Naive thymus-derived CD4-positive, alpha-beta T cell (primary cell): ENCODE measurements at places on chromosomes 6 and 20. TPM values are rescaled to one million over a fixed set of nuclear protein-coding genes. Genes with fewer than 3 reads are reported as not detected.

The TSHZ2 gene
- 84.5 TPM for total RNA-seq

The MAP7 gene
- total RNA-seq: 0.32 TPM

The CALHM4 gene
- not detected in 2 replicates for total RNA-seq

DNA sequence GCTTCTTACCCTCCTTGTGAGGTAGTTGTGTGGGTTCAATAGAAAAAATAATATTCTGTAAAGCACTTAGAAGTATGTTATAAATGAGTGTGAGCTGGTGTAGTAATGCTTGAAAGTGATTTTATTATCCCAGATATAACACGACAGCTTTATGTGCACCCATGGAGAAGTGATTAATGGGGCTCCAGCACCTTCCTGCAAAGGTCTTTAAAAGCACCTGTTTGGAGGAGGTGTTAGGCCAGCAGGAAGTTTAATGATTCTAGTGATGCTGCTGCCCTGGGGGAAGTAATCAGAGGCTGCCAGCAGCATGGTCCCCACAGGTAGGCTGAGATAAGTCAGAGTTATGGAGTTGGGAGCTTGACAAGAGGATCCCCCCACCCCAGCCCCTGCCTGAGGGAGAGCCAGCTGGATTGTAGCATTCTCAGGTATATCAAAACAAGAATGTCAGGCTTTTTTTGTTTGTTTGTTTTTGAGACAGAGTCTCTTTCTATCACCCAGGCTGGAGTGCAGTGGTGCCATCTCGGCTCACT is 166.3 kb downstream of the PHACTR1 start:
- no peak for DNase-seq
- peaks cover 4% of the 10 kb centered on the region for H3K27me3 ChIP-seq
- no peak overlapping the region for H3K27ac ChIP-seq
- no peak overlapping the region for H3K4me3 ChIP-seq
- H3K4me1 ChIP-seq: no peaks in the 10 kb centered on the region
- no peaks in the 10 kb centered on the region for H3K36me3 ChIP-seq

- H3K4me3 ChIP-seq: no peak overlapping the region
- no peaks in the 10 kb centered on the region for H3K36me3 ChIP-seq
These were observed 3.4 kb upstream of the SLC17A5 start for GRCh38 chr6:73657201-73657600.

- no peak overlapping the region for H3K4me3 ChIP-seq
- no peaks in the 10 kb centered on the region for H3K4me1 ChIP-seq
- no peak for DNase-seq
- H3K27ac ChIP-seq: no peak overlapping the region
These were observed 792.8 kb upstream of the EYS start for GRCh38 chr6:66499851-66500250.

GRCh38 chr6:96394727-96395126 is 126.9 kb upstream of the UFL1 start:
- no peaks in the 10 kb centered on the region for H3K27me3 ChIP-seq
- no peaks in the 10 kb centered on the region for H3K4me1 ChIP-seq

GRCh38 chr6:159722655-159723054 is 4.7 kb upstream of the WTAP start:
- H3K27ac ChIP-seq: no peak overlapping the region
- no peak for DNase-seq
- no peak overlapping the region for H3K4me3 ChIP-seq
- H3K36me3 ChIP-seq: peaks cover 1% of the 10 kb centered on the region
- H3K4me1 ChIP-seq: peaks cover 9% of the 10 kb centered on the region
- H3K27me3 ChIP-seq: no peaks in the 10 kb centered on the region

DNA sequence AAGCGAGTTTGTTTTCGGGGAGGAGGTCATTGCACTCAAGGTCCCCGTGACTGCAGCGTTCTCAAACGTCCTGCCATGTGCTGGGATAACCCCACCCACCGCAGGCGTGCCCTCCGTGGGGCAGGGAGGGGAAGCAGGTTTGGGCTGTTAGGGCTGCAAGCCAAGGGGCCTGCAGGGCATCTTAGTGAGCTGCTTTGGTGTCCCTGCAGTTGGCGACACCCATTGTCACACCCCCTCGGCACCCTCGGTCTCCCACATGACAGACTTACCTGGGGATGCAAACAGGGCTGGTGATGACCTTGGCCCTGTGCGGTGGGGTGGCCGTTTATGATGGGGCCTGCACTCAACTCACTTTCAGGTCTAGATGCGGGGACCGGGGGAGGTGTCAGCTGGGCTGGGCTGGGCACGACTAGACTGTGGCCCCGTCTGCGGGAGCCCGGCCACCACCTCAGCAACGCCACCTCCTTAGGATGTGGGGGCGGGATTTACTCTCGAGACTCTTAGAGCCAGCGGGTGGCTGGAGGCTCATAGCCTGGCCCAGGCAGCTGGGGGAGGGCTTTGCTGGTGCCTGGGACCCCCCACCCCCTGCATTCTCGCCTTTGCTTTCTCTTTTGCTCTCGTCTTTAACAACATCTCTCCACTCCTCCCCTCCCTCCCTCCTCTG is 6.5 kb upstream of the GATA5 start:
- peaks cover 4% of the 10 kb centered on the region for H3K27me3 ChIP-seq
- no peak overlapping the region for H3K4me3 ChIP-seq
- no peaks in the 10 kb centered on the region for H3K4me1 ChIP-seq
- H3K36me3 ChIP-seq: no peaks in the 10 kb centered on the region
- no peak for DNase-seq
